ENCODE measurements at places on chromosomes 1 and 21.
A peak's percentile ranks its signal among the peaks of the same experiment; 100 is the strongest.

- DNase-seq: no peak
These were observed 128.9 kb upstream of the ADAR start for GRCh38 chr1:154736841-154737240.

GRCh38 chr1:67165468-67166041 is 699 bp upstream of the IL23R start:
- no peak for DNase-seq

- peak; percentile 37 for DNase-seq
These were observed 67.5 kb downstream of the CD247 start for GRCh38 chr1:167450843-167451242.

GRCh38 chr1:109764561-109765482 is 1.1 kb upstream of the EPS8L3 start:
- DNase-seq: no peak

DNA sequence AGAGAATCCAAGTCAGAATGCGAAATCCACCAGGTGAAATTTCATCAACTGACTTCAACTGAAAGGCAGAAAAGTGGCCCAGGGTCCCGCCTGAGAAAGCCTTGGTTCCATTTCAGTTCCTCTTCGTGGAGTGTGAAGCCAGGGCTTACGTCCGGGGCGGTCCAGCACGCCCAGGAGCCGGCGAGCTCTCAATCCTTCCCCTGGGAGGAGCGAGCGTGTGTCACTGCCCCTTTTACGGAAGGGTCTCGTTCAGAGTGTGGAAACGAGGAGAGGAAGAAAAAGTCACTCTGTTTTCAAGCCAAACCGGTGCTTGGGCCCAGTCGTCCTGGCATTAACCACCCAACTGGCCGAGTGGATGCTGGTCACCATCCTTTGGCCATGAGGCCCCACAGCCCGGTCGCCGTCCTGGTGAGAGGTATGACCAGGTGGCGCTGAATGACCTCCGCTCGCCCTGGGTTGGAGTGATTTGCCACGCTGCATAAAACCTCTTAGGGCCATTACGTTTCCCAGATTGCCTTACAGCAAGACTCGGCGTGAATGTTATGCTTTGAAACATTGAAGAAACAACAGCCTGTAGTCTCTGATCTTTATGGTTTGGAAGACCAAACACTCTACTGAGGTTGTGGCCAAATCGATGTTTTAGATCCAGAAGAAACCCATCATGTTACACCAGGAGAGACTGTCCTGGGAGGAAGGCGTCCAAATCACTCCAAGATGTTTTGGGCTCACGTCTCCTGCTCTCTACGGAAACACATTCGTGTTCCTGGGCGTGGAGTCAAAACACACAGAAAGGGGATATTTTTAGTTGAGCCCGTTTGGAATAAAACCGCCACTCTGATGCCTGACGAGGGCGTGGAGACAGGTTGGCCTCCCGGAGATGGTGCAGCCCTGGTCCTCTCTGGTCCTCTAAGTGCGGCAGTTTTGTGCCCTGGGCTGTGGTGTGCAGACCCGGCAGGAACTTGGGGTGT is 93.6 kb upstream of the ACTRT2 start:
- DNase-seq: no peak

DNA sequence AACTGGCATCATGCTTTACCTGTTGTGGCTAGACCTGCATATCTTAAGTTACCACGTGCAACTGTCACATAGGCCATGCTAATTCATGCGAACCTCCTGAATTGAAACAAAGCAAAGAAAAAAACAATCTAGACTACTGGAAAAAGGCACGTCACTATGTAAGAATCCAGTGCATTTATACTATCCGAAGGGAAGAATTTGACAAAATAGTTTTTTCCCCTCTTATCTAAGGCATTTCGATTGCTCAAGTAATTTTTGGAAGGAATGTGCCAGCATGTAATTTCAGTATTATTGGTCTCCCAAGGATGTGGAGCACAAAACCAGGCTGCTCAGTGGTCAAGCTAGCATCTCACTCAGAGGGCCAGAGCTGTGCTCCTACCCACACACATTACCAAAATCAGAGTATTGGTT is 31.5 kb upstream of the C1orf198 start:
- no peak for DNase-seq

GRCh38 chr1:158371188-158371953 is 17.7 kb downstream of the CD1E start:
- DNase-seq: no peak
